ENCODE measurements at places on chromosomes 6 and 20.

GRCh38 chr6:29887330-29887818, 55.0 kb upstream of the HLA-A start:
- DNase-seq: no peak

DNA sequence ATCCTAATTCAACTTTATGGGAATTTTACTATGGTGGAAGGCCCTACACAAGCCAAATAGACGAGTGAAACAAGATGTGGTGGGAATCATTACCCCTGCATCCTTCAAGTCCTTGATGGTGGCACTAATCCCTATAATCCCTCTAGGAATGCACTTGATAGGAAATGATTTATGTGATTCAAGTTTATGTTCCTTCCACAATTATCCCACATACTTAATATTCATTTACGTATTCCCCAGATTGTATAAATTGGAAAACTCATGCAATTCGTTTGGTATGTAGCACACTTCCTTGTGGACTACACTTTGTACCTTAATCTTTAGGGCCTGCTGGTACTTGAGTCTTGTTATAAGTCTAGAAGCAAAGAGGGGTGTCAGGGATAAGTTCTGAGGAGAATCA, 40.8 kb downstream of the PKIB start:
- DNase-seq: no peak

DNA sequence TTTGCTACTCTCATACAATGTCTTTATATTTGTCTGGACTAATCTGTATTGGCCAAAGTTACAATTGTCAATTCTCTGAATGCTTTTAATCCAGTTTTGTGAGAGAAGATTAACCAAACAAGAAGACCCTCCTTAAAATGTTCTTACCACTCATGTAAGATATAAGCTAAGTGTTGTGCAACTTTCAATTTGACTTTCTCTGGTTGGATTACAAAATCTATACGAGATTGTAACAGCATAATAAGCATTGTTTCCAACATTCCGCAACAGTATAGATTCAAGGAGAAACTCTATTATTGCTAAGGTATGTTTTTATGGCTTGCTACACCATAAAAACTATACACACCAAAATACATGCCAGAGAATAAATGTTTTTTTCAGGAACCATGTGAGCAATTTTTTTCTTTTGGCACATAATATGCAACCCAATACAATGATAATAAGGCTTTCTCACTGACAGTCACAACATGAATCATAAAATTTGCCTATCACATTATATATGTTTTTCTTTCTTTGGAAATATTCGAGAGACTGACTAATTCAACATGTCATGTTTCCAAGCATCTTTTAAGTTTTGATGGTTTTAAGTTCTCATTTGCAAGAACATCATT, 12.2 kb upstream of the TRPC4AP start:
- no peak for DNase-seq

DNA sequence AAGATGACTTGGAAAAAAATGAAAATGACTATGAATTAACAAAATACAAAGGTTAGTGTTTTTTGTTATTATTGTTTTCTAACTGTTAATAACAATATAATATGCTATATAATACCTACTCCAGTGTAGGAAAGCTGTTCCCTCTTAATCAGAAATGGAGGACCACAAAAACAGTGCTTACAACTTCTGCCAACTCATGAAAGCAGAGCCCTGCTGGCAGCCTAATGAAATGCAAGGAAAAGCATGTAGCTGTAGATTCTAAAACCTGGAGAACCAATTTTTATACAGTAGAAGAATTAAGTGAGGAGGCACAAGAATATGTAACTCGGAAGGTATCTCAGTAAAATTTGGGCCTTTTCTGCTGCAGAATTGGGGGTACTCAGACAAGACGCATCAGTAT, 29.4 kb downstream of the PHIP start:
- no peak for DNase-seq

- no peak for DNase-seq
Observed at GRCh38 chr6:135703621-135704020, 147.9 kb upstream of the PDE7B start.

DNA sequence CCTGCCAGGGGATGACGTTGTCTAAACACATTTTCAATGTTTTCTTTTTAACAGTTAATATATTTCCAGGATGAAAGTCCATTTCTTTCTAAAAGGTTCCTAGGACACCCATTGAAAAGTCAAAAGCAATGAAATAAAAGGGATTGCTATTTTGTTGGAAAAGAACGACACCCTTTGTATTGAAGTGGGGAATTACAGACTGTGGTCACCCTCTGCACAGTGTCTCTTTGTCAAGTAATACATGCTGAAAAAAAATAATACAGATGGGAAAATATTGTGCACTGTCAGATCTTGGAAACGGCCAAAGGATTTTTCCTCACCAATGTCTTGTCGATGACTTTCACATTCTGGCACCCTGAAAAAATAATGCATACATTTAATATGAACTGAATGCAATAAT, 56.9 kb downstream of the HAO1 start:
- DNase-seq: no peak

- no peak for DNase-seq
Observed at GRCh38 chr6:41769376-41769775, 10.3 kb downstream of the FRS3 start.

- DNase-seq: no peak
Observed at GRCh38 chr6:137246164-137246563, 27.0 kb upstream of the IFNGR1 start.

Data from NCI-H1417 (cell line).